ENCODE measurements at places on chromosomes 5 and 9.

- DNase-seq: no peak
These were observed 157.5 kb downstream of the COL23A1 start for GRCh38 chr5:178432421-178433272.

- DNase-seq: no peak
These were observed 154.8 kb downstream of the SIL1 start for GRCh38 chr5:139043157-139043905.

DNA sequence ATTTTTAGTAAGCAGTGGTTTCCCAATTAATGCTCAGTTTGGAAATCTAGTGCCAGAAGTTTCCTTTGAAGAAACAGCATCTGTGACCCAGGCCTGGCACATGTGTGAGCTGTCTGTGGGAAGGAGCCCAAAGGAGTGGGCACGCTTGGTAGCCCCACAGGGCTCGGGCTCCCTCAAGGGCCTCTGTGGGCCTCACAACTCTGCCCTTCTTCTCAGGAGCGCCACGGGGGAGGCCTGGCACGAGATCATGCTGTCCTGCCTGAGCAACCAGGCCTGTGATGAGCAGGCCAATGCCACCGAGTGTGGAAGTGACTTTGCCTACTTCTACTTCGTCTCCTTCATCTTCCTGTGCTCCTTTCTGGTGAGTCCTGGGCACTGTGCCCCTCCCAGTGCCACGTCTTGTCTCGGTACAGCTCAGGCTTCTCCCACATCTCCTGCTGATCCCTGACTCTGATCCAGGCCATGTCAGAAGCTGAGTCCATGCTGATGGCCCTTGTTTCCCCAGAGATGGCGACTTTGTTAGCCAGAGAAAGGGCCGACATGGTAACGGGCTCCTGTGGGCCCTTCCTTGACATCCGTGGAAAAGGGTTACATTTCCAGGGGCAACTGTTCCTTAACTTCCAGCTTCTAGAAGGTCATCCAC is 200.4 kb downstream of the CACNA1B start:
- no peak for DNase-seq

- no peak for DNase-seq
These were observed 184.2 kb upstream of the TMEM161B start for GRCh38 chr5:88452820-88453219.

GRCh38 chr5:139335811-139336210 is 5.8 kb upstream of the PAIP2 start:
- no peak for DNase-seq

DNA sequence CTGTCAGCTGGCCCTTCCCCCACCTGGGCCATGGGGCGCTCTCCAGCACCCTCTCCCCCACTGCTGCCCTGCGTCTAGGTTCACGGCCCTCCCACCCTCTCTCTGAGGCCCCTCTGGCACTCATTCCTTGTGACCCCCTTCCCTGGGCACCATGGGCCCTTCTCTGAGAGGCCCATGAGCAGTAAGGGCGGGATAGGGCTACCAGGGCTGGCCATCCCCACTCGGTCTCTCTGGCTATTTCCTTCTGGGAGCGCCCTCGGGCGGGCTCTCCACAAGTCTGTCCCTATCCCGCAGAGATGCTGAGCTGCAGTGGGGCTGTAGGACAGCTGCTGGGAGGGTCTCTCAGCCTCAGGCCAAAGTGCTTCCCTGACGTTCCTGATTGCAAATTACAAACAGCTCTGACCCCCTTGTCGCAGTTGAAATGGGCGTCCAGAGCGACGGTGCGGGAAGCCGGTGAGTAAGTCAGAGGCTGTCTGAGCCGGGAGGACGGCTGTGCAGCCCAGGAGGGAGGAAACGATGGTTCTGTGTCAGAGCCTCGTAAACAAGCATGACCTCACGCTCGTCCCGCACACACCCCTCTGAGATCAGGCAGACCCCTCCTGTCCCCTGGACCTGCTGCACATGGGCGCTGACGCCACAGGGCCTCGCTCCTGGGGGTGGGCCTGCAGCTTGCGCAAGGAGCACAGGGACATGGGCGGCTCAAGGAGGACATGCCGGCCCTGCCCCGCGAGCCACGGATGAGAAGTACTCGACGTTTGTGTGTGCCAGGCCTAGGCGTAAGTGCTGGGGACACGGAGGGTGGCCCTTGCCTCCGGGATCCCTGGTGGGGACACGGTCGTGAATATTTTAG is 36.3 kb upstream of the GFPT2 start:
- no peak for DNase-seq

GRCh38 chr9:129327552-129328328 is 149.7 kb upstream of the IER5L start:
- DNase-seq: no peak

DNA sequence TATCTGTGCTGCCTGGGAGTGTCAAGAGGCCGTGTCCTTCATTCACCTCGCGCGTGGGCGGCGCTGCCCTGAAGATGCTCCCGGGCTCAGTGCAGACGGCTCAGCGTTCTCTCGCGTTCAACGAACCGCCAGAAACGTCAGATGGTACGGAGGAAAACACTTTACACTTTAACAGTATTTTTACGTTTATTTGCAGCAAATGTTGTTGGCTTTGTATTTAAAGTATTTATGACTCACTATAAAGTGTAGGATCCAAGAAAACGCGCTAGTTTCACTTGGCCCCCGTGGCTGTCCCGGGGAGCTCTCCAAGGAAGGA is 544 bp upstream of the ERCC6L2 start:
- DNase-seq: peak; percentile 46

DNA sequence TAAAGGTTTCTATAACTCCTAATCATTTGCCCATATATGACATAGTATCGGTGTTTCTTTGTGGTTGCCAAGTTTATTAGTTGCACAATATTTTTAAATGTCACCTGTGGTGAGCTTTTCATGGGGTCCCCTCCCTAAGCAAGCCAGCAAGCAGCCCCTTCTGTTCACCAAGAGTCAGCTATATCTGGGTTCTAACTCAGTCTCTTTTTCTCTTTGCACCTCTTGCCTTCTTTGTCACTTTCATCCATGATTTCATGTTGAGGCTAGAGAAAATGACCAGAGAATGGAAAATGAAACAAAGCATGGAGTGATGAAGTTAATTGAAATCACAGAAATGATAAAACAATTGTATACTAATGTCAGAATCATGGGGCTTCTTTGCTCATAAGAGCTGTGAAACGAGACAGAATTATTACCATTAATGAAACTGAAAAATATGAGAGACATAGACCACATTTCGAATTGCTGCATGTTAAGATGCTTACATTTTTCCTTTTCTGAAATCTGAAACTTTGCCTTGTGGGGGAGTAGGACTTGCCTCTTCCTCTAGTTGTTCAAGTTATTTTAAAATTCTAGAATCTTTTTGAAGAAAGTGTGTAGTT is 75.7 kb downstream of the CAMK4 start:
- DNase-seq: no peak

DNA sequence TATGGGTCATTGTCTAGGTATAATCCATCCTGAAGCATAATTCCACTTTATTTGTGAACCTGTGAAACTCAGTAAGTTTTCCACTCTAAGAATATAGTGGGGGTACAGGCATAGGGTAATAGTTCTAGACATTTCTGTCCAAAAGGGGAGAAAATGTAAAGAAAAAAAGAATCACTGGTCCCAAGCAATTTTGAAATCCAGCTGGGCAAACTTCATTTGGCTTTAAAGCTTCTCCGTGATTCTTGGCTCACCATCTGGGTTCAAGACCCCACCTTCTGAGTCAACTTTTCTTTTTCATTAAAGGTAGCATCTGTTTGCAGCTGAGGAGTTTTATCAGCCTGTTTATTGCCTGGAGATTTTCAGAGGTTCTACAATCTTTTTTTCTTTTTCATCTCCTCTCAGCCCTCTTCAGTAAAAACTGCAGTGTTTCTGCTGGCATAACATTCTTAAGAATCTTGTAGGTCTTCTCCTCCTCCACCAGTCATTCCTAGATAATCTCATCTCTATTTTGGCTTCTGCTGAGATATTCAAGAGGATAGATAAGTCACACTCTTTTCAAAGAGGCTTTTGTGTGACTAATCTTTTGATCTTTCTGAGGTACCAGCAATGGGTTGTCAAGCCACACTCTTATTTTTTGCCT is 126.1 kb upstream of the PITX1 start:
- DNase-seq: no peak

DNA sequence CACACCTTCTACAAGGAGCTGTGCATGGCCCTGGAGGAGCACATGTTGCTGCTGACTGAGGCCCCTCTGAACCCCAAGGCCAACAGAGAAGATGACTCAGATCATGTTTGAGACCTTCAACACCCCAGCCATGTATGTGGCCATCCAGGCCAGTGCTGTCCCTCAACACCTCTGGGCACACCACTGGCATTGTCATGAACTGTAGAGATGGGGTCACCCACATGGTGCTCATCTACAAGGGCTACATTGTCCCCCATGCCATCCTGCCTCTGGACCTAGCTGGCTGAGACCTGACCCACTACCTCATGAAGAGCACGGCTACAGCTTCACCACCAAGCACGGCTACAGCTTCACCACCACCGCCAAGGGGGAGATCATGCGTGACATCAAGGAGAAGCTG is 49.0 kb upstream of the FBXL7 start:
- no peak for DNase-seq

- DNase-seq: no peak
These were observed 216.2 kb downstream of the PIK3R1 start for GRCh38 chr5:68431601-68432337.

- DNase-seq: no peak
These were observed 17.8 kb upstream of the S1PR3 start for GRCh38 chr9:88973281-88974045.

DNA sequence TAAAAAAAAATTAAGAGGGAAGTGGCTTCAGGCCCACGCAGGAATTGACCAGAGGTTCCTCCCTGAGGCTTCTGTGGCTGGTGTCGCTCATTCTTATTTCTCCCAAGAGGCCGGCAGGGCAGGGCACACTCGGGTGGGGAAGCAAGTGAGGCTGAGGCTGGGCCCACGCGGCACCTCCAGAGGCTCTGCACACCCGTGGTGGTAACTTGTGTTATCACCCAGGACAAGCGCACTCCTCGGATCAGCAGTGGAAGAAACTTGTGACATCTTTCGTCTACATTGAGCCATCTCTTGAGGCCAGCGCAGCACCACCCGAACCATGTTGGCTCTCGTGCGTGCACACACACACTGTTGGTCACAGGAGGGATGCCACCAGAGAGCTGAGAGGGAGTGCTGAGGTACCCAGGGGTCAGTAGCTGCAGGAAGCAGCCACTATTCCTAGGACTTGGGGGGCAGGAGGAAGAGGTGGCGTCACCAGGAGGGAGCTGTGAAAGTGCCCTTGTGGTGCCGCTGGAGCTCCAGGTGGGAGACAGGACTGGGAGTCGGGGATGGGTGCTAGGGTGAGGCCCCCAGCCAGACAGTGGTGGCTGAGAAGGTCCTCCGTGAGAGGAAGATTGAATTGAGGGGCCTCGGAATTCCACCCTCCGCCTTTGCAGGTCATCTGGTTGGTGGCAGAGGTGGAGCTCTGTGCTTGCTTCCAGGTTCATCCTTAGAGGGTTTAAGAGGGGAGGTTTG is 6.4 kb downstream of the NDUFS6 start:
- DNase-seq: no peak

DNA sequence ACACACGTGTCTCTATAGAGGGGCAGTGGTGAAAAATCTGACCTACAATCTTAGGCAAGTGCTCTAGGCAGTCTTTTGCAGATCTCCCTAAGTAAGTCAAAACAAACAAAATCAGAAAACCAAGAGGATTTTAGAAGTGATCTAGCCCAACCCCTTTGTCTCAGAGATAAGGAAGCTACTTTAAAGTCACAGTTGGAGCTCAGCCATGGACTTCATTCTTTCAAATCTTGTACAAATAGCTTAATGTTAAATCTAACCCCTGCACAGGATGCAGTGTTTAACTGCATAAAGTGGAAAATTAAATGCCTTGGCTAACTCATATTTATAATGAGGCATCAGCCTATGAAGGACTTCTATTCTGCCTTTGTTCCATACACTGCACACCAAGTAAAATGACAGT is 135.1 kb upstream of the RFX3 start:
- no peak for DNase-seq

DNA sequence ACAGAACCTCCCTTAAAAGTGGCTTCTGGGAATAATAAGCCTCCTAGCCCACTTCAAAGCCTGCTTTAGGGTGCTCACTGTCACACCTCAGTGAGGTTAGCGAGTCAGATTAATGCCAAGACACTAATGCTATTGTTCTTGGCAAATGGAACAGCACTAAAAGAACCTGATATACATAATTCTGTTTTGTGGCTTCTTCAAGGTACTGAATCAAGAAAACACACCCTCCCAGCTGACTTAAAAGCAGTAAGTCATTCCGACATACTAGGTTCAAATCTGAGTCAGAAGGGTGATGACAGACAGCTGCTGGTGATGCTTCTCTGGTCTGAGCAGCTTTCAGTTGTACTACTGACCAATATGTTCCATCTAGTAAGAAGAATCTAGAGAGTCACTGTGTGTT is 121.6 kb downstream of the OXCT1 start:
- no peak for DNase-seq

DNA sequence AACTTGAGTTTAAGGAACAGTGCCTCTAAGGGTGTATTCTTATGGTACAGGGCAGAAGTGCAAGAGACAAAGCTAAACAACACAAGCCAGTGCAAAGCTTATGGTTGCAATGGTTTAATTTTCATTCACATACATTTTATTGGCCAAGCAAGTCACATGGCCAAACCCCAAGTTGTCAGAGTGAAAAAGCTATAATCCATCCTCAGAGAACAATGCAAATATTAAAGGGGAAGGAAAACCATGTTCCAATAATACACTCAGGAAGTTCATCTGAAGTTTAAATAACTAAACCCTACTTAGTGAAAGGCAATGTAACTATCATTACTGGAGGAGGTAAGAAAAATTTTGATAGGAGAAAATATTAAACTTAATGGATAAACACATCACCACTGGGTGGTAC is 26.6 kb upstream of the TLR4 start:
- no peak for DNase-seq

DNA sequence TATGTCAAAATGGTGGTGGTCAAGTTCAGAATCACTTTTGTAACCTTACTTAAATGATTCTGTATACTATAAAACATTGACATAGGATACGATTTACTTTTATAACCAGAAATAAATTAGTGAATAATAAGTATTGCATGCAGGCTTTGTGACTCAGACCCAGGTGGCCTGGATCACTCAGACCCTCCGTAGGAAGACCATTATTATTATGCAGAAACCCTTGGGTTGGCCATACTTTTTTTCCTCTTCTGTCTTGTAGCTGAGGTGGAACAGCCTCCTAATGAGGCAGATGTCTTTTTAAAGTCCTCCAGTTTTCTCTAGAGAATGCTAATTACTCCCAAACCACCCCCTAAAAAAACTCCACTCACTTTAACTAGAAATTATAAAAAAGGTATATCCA is 121.9 kb downstream of the LPAR1 start:
- no peak for DNase-seq

- no peak for DNase-seq
These were observed 28.2 kb downstream of the ARPC5L start for GRCh38 chr9:124890179-124890578.

DNA sequence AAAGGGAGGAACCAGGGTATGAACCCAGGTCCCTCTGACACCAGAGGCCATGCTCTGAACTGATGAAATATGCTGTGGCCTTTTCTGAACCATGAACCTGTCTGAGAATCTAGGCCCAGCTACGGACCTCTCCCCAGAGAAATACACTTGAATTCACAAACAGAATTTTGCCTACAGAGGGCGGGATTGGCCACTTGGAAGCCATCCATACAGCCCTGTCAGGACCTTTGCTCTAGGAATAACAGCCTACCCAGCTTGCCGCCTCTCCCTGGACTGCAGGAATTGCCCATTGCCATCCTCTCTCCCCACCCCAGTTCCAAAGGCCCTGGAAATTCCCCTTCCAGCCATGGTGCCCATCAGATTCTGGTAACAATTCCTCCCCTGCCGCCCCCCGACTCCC is 26.6 kb downstream of the MORN5 start:
- DNase-seq: no peak
